ENCODE measurements at places on chromosomes 13 and 19.

DNA sequence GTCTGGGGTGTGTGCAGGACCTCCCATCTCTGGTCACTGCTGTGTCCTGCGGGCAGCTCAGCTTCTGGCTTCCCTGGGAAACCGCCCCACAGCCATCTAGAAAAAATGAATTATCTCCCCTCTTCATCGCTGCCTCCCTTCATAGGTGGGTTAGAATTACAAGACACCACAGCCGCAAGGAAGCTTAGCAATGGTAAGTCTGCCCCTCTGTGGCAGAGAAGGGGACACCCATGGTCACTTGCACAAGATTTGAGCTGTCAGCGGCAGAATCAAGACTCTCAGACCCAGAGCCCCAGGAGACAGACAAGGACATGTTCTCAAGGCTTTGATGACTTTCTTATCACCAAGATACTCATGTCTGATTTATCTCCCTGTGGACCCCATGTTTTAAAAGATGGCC, 110.8 kb upstream of the PABPC3 start:
- DNase-seq: no peak

GRCh38 chr13:112934078-112934477, 34.9 kb upstream of the MCF2L start:
- DNase-seq: no peak

DNA sequence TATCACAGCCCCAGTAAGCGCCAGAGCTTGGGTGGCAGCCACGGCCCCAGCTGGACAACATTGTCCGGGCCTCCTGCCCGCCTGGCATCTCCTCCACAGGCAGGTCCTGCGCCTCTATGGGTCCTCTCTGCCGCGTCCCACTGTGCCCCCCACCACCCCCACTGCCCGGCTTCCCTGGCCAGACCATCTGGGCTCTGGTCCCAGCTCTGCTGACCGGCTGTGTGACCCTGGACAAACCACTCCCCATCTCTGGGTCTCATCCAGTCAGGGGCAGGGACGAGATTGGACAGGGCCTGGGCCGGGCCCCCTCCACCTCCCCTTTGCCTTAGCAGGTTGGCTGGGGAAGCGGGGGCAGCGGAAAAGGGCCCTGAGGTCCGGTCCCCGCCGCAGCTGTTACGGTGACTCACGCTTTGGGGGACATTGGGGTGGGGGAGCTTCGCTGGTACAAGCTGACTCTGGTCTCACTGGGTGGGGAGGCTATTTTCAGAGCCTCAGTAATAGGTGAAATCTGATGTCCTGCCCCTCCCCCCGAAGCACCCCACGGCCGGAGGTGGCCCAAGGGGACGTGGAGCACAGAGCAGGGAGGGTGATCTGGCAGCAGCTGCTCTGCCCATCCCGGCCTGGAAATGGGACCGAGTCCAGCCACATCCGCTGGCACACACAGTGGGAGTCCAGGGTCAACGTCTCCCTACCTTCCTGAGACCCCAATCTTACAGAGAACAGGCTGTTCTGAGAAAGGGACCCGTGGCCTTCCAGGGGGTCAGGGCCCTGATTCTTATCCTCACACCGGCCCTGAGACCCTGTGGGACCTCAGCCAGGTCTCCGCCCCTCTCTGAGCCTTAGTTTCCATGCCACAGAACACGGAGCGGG, 9.1 kb downstream of the NFIC start:
- no peak for DNase-seq

GRCh38 chr19:7846155-7846646, 16.2 kb downstream of the EVI5L start:
- DNase-seq: no peak

- DNase-seq: no peak
These were observed 4.9 kb downstream of the HRC start for GRCh38 chr19:49150106-49150943.

DNA sequence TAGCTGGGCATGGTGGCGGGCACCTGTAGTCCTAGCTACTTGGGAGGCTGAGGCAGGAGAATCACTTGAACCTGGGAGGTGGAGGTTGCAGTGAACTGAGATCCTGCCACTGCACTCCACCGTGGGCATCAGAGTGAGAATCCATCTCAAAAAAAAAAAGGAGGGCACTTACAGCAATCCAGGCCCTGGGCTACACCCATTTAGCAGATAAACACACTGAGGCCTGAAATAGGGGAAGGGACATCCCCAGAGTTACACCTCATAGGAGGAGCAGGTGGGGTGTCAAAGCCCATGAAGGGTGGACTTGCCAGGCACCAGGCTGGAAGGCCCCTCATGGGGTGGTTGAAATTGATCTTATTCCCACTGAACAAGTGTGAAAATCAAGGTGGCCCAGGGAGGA, 13.9 kb upstream of the PLAUR start:
- no peak for DNase-seq

DNA sequence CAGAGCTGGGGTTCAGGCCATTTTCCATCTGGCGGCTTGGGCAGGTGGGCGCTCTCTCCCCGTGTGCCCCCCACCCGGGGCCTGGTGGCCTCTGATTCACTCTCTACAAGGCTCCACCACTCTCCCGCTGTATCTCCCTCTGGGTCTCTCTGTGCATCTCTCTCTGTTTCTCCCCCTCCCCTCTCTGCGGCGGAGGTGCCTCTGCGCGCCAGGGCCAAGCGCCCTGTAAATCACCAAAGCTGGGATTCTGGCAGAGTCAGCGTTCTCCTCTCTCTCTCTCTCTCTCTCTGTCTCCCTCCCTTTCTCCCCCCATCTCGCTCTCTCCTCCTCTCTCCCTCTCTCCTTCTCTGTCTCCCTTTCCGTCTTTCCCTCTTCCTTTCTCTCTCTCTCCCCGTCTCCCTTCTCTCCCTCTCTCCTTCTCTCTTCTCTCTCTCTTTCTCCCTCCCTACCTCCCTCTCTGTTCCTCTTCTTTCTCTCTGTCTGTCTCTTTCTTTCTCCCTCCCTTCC, 3.9 kb downstream of the NFIC start:
- DNase-seq: no peak

DNA sequence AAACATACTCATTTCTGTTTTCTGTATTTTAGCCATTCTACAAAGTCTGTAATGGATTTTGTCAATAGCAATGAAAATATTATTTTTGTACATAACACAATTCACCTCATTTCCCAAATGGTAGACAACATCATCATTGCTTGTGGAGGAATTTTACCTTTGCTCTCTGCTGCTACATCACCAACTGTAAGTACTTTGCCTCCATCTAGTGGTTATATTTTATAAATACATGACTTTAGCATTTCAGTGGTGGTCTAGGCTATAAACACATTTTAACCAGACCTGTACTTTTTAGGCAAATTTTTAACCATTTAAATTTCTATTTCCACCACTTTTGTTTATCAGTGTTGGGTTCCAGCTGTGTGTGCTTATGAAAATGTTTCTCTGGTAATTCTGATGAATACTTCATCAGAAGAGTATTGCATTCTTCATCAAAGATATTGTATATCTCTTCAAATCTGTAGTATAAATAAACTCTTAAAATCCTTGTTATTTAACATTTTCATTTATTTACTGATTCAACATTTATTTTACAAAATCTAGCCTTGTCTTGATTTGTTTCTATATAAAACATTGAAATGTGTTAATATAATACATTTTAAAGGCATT, 222.4 kb downstream of the NBEA start:
- DNase-seq: peak; percentile 26

- DNase-seq: no peak
These were observed 50.7 kb upstream of the AMER2 start for GRCh38 chr13:25222740-25223139.

DNA sequence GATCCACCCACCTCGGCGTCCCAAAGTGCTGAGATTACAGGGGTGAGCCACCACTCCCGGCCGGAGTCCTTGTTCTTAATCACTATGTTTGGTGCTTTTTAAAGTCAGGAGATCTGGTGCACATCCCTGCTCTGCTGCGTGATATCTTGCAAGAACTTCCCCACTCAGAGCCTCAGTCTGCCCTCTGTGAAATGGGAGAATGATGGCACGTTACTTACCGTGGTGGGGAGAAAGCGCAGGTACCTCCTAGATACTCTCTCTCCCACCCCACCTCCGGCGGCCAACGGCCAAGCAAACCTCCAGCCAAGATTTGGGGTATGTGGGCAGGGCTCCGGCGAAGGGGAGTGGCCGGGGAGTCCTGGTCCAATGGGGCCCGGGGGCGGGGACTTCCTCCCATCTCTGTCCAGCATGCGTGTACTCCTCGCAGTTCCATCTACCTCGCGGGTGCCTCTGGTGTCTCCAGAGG, at the start of gene RYR1:
Gene RYR1, plus strand, starts transcription at position 424 of the 466 bp plus-strand sequence. CDS start 139 bp downstream, outside the sequence.
- no peak for DNase-seq

- no peak for DNase-seq
These were observed 55.4 kb downstream of the INTS6 start for GRCh38 chr13:51397262-51397941.

GRCh38 chr19:19461306-19461670, 54.1 kb downstream of the TSSK6 start:
- DNase-seq: no peak

DNA sequence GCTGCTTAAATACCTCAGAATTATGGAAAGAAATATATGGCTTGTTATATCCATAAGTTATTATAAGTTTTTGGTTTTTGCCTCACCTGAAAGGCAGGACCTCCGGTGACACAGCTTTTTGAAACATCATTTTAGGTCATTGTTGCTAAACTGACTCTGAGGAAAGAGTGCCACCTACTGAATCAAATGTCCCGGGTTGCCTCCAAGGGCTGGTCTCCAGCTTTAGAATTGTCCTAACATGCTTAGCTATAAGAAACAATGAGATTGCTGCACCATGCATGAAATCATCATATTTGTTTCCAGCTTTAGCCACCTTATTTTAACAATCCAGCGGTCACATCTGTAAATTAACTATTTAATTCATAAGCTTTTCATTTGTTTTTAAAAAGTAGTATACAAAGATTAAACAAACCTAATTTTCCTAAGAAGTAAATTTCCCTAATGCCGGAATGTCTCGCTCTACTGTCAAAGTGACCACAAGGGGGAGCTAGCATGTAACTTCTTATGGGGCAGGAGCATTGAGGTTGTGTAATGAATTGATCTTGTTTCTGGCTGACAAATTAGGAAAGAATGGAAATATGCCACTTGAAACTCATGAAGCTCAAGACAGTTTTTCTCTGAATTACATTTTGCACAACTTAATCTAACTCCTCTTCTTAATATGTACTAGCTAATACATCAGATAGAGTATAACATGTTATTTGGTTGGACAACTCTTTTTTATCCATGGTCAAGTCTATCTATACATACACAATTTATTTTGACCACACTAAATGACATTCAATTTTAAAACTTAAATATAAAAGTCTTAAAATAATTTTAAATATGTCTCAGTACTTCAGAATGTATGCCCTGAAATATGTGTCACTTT, 6.7 kb upstream of the PCDH17 start:
- DNase-seq: no peak

- no peak for DNase-seq
These were observed at the start of gene AKT2 for GRCh38 chr19:40284501-40285352. AKT2 (minus strand) TSS chr19:40285345; CDS start chr19:40265267, 20,078 bp downstream.

DNA sequence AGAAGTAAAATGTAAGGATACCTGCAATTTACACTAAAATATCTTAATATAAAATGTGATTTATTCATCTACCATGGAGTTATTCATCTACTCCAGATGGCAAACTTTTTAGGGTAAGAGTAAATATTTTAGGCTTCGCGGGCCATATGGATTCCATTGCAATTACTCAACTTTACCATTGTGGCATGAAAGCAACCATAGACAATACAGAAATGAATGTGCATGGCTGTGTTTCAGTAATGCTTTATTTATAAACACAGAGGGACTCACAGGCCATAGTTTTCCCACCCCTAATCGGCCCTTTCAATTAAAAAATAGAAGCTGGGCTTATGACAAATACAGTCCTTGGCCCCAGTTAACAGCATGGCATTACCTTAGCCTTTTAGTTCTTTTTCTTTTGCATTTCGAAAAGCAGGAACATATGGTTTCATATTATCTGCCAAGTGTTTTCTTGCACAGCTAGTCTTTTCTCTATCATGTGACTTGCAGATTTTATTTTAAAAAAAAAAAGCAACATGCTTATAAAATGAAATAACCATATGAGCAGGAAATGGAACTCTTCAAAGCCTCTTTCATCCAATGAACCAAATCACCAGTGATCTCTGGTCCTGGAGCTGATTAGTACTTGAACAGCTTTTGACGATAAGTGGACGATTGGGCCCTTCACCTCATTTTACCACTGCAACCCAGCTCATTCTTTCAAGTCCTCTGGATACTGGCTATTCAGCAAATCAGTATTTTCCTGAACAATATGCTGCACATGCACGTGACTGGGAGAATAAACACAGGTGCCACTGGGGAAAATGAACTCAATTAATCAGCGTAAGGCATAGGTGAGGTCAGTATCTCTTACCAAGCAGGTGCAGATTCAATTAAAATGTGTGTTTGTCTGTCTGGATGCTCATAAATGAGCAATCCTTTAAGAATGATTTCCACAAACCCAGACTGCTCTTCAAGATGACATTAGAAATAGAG, 63.9 kb downstream of the LHFPL6 start:
- DNase-seq: no peak

- no peak for DNase-seq
These were observed 34.0 kb downstream of the C13orf46 start for GRCh38 chr13:113939944-113940297.

DNA sequence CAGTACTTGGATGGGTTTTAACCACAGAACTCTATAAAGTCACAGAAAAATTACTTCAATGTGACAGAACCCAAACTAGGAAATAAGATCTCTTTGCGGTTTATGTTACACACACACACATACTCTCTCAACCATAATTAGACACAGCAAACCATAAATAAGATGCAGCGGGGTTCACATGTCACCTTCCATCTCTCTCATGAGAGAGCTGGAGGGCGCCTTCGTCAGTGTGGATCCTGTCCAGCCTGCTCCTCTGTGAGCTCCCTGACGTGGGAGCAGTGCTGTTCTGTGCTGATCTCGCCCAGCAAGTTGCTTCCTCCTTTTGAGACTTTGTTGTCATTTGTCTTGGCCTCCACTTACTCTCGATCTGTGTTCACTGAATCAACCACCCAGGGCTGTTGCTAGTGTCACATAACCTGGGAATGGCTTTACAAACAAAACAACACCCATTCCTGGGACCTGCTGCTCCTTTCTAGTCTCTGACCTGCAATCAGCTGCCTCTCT, 204.9 kb upstream of the KL start:
- DNase-seq: peak; percentile 18

GRCh38 chr13:73870036-73870741, 264.0 kb downstream of the KLF12 start:
- DNase-seq: no peak

DNA sequence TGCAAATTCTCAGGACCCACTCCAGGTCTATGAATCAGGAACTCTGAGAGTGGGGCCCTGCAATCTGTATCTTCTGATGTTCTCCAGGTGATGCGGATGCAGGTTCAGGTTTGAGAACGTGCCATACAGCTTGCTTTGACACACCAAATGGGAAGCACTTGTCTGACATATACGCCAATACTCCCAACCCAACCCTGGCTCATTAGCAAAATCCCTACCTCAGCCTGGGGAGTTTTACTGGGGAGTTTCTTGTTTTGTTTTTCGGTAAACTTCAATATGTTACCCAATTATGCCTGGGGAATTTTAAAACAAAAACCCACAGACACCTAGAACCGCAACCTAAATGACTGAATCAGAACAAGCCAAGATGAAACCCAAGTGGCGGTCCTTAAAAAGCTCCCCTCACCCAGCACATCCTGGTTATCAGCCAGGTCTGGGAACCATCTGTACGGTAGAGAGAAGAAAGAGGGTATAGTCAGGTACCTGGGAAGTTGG, 41.2 kb downstream of the ABCC4 start:
- no peak for DNase-seq

GRCh38 chr13:101146101-101146898, 270.0 kb downstream of the NALCN start:
- DNase-seq: no peak

Measured in SK-N-MC (cell line).